Activated CD4-positive, alpha-beta T cell treated with anti-CD3 and anti-CD28 coated beads, Interleukin-2, amount 50 U/mL, for 4 hours (primary cell): ENCODE measurements at places on chromosomes 16 and 17.
A peak's percentile ranks its signal among the peaks of the same experiment; 100 is the strongest.

- no peak for DNase-seq
Measured at GRCh38 chr17:75371339-75371738, 34.1 kb downstream of the GRB2 start.

- no peak for DNase-seq
Measured at GRCh38 chr17:32516940-32517701, 30.3 kb downstream of the CDK5R1 start.

- DNase-seq, result no peak
Measured at GRCh38 chr17:66762276-66762675, 72.6 kb upstream of the CACNG5 start.

DNA sequence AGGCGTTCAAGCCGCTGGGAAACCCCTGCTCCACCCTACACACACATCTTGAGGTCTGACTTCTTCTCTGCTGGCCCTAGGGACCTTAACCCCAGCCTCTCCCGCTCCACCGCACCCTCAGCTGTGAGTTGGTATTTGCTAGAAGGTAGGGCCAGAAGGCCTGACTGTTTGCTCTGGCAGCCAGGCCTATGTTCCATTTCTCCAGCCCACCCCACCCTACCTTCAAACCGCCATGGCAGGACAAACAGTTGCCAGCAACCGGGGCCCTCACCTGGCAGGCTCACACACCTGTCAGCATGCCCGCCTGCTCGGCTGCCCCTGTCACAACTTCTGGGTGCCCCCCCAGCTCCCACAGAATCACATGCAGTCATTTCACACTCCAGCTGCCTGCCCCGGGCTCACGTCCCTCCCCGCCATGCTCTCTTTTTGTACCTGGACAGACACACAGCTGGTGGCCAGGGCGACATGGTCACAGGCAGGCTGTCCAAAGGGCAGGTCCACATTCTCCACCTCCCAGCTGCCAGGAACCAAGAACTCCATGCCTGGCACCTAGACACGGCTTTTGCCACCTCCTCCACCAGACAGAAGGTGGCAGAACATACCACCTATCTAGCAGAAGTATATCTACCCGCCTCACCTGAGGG lies 2.6 kb upstream of the ATP2A3 start:
- DNase-seq, result no peak

GRCh38 chr16:12688951-12689850 lies 114.5 kb downstream of the CPPED1 start:
- no peak for DNase-seq

GRCh38 chr16:68264128-68265077 lies at the start of gene SLC7A6:
Gene SLC7A6 (plus strand): TSS chr16:68264526. CDS start chr16:68274727, 10,201 bp downstream.
- peak; percentile 79 for DNase-seq

- no peak for DNase-seq
Measured at GRCh38 chr17:64978138-64978537, 58.9 kb upstream of the LRRC37A3 start.

GRCh38 chr17:76558198-76559095 lies 18.6 kb downstream of the PRCD start:
- no peak for DNase-seq

GRCh38 chr16:75578725-75579124 lies 12.5 kb downstream of the GABARAPL2 start:
- DNase-seq, result no peak

GRCh38 chr16:69839798-69840409 lies 77.8 kb downstream of the WWP2 start:
- no peak for DNase-seq

- DNase-seq, result no peak
Measured at GRCh38 chr16:53546988-53547391, 44.0 kb upstream of the AKTIP start.

- no peak for DNase-seq
Measured at GRCh38 chr17:38463451-38463858, 35.2 kb downstream of the ARHGAP23 start.

DNA sequence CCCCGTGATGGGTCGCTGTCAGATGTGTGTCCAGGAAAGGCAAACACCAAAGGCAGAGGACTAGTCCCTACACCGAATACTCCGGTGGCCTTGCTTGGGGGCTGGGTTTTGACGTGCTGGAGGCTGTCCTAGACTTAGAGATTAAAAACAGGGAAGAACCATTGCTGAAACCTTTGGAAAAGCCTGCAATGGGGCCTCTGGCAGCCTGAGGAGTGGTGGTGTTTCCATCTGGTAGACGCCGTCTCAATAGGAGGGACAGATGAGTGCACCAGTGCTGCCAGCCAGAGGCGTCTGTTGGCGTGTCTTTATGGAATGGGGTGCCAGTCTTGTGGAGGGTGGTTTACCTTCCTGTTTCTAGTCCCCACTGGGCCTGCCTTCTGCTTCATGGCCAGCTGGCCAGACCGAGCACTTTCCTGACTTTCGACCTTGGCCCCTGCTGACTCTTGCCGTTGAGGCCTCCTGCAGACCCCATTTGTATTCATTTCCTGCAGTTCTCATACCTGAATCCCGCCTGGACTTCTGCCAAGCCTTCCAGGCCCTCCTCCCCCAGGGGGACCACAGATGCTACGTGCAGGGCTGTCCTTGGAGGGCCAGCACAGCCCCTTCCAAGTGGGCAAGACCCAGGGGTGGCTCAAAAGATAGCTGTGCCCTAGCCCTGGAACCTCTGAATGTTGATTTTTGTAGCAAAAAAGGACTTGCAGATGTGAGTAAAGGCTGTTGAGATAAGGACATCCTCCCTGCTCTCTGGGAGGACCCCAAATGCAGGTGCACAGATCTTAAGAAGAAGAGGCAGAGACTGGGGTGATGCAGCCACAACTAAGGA lies 1.9 kb upstream of the DNASE1 start:
- no peak for DNase-seq

DNA sequence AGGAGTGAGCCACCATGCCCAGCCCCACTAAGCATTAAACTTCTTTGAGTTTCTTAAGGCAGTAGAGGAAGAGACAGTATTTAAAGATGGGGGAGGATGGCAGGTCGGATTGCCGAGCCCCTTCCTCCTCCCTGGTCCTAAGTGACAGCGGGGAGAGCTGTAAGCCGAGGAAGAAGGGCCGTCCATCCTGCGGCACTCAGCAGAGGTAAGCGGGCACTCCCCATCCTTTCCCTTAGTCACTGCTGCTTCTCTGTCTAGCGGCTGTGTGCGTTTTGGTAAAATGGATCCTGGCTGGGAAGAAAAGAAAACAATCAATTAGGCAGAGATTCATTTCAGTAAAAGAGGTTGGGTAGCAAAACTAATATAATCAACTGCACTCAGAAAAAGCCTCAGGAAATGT lies 13.9 kb downstream of the DNAAF1 start:
- DNase-seq, result no peak

GRCh38 chr17:48816438-48816773 lies 623 bp downstream of the TTLL6 start:
- DNase-seq, result no peak
